CD4-positive, alpha-beta T cell treated with Interleukin-15 for 4 hours (primary cell): ENCODE measurements at places on chromosomes 16 and 17.

GRCh38 chr17:79993390-79994227, 42.1 kb downstream of the TBC1D16 start:
- peak; percentile 11 for DNase-seq

DNA sequence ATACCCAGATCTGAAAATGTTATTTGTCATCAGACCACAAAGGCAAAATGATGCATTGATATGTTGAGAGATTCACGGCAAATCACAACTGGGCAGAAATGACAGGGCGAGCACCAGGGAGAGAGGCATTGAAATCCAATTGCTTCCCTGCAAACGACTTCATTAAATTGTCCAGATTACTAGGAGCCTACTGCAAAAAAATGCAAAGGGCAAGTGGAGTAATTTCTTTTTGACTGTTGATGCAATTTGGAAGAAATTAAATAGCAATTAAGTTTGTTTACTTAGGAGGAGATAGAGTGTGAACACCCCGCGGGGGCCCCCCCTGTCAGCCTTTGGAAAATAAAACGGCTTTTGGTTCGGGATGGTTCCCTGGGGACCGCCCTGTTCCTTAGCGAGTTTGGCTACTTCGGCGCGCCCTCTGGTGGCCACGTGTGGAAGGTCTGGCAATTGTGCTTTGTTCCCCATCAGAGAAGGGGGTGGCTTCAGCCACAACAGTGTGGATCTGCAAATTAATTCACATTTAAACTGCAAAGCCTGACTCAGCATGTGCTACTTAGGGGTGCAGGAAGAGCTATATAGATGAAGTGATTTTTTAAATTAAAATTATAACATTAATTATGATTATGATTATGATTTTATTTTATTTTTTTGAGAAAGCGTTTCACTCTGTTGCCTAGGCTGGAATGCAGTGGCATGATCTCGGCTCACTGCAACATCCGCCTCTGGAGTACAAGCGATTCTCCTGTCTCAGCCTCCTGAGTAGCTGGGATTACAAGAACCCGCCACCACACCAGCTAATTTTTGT, 14.5 kb upstream of the TMC7 start:
- DNase-seq: peak; percentile 77

DNA sequence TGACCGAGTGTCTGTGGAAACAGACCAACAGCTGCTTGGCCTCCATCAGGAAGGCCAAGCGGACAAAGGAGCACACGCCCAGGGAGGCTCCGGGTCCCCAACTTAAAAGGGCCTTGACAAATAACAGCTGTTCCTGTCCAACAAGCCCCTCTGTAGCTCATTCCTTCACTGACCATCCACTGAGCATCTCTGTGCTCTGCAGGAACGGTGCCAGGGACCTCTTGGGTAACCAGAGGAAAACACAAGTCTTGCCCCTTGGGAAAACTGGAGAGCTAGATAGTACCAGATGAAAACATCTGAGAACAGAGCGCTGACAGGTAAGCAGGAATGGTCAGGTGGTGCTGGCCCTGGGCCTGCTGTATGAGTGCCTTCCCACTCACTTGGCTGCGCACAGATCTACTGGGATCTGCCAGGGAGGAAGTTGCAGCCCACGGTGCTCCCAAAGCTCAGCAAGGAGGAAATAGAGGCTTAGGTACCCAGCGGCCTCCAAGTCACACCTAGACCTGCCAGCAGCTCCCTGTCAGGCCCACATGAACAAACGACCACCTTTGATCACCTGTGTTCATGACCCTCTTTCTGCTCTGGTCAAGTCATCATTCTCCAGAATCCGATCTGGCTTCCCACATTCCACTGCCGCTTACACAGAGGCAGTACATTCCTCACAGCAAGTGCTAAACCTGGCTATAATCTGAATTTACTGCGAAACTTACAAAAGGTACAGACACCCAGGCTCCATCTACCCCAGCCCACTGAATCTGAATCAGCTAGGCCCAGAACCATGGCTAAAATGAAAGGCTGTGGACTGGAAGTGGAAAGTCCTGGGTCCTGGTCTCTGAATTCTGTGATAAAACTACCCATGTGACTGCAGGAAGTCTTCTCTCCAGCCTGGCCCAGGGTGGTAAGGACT, 12.5 kb downstream of the DCAKD start:
- DNase-seq: no peak

DNA sequence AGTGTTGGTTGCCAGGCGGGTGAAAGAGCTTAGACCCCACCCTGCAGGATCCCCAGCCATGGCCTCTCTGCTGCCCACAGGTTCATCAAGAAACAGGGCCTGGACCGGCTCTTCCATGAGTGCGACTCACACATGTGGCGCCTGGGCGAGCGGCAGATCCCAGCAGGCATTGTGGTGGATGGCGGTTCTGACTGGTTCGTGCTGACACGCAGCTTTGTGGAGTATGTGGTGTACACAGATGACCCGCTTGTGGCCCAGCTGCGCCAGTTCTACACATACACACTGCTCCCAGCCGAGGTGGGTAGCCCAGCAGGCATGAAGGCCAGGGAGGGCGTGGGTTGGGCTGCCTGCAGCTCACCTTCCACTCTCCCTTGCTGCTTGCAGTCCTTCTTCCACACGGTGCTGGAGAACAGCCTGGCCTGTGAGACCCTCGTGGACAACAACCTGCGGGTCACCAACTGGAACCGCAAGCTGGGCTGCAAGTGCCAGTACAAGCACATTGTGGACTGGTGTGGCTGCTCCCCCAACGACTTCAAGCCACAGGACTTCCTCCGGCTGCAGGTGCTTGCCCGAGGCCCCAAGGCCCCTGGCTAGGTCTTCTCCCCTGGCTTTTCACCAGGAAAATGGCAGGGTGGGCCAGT, 9.9 kb downstream of the XYLT2 start:
- no peak for DNase-seq

DNA sequence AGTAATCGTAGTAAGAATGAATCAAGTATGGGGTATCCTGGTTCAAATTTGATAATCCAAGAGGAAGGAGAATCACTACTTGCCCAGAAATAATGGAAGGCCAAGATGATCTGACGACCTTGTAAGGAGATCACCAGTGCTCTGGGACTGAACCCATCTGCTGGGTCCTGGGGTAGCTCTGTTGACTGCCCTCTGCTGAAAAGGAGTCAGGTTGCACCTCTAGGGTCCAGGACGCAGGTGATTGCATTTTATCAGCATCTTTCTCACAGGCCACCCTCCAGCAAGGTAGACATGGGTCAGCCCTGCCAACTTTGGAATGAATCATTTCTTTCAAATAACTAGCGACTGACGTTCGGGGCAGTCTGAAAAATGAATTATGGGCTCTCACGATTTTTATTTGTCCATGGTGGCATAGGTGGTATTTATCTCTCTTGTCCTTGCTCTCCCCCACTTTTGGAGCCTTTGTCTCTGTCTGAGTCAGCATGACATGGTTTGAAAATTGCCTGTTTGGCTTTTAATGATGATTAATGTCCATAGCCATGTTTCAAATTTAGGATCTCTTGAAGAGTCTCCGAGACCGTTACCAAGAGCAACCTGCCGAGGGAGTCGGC, 163.7 kb downstream of the MSI2 start:
- DNase-seq: no peak

DNA sequence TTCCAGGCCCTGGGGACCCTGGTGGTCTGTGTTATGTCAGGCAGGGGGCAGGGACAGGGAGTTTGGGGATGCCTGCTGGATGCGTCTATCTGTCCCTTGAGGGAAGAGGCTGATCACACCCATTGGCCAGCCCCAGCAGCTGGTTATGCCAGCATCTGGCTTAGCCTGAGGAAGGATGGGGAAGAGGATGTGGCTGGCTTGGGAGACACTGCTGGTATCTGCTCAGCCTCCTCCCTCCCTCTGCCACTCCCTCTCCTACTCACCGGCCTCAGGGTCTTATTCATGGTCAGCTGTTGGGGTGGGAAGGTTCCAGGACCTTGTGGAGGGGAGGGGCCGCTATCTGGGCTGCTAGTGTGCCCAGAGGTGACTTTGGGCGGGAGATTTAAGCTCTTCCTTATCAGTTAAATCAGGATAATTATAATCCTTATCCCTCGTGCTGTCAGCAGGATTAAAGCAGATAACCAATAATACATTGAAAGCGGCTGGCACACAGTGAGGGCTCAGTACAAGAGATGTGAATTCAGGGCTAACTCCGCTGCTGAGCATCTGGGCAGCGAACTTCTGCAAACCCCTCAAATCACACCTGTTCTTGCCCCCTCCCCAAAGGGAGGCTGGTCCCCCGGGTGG, 36.0 kb upstream of the MLKL start:
- no peak for DNase-seq

GRCh38 chr16:85372627-85373372, 240.3 kb upstream of the GSE1 start:
- DNase-seq: no peak

DNA sequence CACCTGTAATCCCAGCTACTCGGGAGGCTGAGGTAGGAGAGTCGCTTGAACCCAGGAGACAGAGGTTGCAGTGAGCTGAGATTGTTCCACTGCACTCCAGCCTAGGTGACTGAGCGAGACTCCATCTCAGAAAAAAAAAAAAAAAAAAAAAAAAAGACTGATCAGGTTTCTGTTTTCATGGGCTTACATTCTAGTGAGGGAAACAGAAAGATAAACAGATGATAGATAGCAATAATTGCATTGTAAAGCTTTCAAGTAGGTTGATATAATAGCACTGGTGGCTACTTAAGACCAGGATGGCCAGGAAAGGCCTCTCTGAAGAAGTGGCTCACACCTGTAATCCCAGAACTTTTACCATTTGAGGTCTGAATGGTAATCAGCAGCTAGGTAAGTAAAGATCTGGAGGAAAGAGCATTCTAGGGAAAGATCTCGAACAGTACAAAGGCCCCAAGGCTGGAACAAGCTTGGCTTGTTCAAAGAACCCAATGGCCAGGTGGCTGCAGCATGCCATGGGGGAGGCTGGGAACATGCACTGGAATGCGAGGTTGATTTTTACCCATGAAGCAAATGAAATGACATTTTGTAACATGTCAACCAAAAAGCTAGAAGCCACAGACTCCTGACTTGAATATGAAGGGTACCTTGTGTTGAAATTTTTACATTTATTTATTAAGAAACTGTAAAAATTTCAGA, 108.3 kb upstream of the DHX40 start:
- DNase-seq: no peak

DNA sequence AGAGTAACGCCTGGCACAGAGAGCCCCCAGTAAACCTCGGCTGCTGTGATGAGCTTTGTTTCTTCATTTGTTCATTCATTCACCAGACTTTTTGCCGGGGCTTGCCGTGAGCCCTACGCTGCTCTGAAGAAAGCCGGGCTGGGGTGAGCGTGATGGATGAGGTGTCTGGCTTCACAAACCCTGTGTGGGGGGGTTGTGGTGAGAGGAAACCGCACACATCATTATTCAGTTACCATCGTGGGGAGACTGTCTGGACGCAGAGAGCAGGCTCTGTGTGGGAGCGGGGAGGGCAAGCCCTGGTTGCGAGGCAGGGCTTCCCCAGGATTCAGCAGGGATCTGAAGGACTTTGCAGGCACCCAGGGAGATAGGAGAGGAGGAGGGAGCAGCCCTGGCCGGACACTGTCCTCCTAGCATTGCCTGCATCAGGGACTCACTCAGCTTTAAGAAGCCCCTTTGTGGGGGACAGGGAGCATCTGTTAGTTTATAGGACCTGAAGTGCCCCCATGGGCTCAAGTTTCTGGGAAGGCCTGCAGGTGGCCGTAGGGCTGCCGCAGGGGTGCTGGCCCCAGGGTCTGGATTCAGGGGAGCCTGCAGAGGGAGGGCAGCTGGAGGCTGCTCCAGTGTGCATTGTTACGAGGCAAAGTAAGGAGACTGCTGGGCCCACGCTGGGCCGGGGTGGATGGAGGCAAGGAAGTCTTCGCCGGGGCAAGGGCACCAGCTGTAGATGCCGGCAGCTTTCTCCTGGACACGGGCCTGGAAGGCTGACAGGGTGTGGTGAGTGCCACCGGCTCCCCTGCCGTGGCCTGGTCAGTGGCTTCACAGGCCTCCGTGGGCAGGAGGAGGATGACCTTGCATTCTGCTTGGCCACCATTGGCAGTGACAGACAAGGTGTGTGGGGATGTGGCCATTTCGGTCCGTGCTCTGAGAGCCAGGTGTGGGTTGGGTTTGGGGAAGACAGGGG, 334.5 kb downstream of the SEC14L1 start:
- DNase-seq: peak; percentile 77

- no peak for DNase-seq
Measured at GRCh38 chr17:54727624-54728023, 173.0 kb upstream of the TOM1L1 start.

GRCh38 chr17:49590874-49591273, 15.2 kb downstream of the NXPH3 start:
- DNase-seq: no peak

- no peak for DNase-seq
Measured at GRCh38 chr17:9205520-9206409, 184.5 kb downstream of the NTN1 start.

GRCh38 chr16:85286951-85287814, 174.9 kb upstream of the CIBAR2 start:
- DNase-seq: no peak

GRCh38 chr17:3893003-3893719, at the start of gene CAMKK1:
Gene CAMKK1, minus strand, starts transcription at chr17:3893053. Its CDS starts 7,366 bp downstream, at chr17:3885687.
- peak; percentile 88 for DNase-seq

GRCh38 chr17:43018008-43018853, 4.0 kb downstream of the VAT1 start:
- DNase-seq: peak; percentile 68

- DNase-seq: no peak
Measured at GRCh38 chr16:49488740-49489525, 115.3 kb downstream of the C16orf78 start.
